ENCODE measurements at places on chromosomes 12 and 14.
A peak's percentile ranks its signal among the peaks of the same experiment; 100 is the strongest.

GRCh38 chr12:51082561-51083125 is 753 bp downstream of the CSRNP2 start:
- DNase-seq: peak; percentile 17

DNA sequence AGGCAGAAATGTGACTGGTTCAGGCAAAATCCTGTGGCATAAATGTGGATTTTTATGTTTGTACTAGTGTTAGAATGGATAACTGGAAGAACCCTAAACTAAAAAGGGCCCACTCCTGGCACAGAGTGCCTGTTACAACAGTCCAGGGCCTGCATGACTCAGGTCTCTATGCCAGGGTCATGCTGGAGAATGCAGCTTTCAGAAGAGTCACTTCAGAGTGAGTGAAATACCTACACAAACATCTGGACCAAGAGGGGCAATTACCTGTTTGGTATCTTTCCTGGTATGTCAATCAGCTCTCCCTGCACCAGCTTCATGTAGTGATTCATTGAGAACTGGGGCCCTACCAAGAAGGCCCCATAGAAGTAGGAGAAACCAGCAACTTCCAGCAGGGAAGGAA is 10.0 kb downstream of the EMG1 start:
- DNase-seq: no peak

- DNase-seq: no peak
Measured at GRCh38 chr12:58138424-58138823, 197.1 kb downstream of the ATP23 start.

DNA sequence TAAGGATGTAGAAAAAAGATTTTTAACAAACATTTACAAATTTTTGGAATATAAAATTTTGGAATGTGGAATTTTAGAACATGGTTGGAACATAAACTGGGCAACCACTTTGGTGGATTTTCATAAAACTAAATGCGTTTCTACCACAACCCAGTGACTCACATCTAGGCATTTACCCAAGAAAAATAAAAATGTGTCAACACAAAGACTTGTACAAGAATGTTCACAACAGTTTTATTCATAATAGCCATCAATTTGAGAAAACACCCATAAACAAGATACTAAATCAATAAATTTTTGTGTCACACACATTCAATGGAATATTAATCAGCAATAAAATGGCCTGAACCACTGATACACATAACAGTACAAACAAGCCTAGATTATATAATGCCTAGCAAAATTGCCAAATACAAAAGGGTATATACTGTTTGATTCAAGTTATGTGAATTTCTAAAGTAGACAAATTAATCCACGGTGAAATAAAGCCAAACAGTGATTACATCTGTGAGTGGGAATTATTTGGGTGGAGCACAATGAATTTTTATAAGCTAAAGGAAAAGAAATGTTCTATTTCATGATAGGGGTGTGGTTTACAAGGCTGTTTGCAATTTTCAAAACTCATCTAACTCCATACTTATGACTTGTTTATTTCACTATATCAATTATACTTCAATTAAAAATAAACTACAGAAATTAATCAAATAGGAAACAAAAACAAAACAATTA is 415.2 kb upstream of the OR4E1 start:
- no peak for DNase-seq

DNA sequence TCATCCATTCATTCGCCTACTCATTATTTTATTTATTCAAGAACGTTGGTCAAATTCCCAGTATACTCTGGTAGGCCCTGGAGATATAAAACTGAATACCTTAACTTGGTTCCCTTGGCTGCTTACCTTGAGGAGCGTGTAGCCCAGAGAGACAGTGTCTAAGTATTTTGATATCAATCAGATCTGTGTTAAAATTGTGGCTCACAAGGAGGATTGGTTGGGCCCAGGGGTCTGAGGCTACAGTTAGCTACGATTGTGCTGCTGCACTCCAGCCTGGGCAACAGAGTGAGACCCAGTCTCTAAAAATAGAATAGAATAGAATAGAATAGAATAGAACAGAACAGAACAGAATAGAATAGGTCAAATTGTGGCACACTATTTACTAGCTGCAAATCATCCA is 438.4 kb downstream of the ADAMTS20 start:
- DNase-seq: no peak

GRCh38 chr12:106907411-106907810 is 48.3 kb upstream of the TMEM263 start:
- DNase-seq: no peak

DNA sequence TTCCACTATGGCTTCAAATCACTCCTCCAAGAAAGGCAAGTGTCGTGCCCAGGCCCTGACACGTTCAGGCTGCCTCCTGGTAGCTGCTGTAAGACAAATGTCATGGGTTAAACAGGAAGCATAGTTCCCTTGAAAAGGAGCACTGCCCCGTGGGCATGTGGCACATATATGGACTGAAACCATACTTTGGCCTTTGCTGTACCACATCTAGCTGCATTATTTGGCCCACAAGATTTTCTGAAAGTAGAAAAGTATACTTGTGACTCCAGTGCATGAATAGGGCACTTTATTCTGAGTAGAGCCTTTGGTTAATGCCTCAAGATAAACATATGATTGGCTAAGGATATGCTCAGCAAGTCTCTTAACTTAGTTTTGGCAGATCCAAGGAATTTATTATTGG is 218.7 kb upstream of the EGLN3 start:
- DNase-seq: no peak

DNA sequence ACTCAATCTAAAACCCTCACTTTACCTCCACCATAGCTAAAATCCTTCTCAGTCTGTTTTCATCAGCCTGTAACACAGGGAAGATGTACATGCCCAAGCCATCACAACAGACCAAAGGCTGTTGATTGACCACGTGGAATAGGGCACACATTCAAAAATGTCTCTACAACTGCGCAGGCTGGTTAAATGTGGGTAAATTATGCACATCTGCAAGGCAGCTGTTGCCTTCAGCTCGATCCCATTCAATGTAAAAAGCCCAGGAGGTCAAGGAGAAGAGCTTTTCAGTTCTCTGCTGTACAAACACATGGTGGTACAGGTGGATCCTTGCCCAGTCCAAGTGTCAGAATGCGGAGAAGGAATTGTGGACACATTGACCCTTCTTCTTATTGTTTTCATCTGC is 354.0 kb downstream of the FLRT2 start:
- DNase-seq: no peak

DNA sequence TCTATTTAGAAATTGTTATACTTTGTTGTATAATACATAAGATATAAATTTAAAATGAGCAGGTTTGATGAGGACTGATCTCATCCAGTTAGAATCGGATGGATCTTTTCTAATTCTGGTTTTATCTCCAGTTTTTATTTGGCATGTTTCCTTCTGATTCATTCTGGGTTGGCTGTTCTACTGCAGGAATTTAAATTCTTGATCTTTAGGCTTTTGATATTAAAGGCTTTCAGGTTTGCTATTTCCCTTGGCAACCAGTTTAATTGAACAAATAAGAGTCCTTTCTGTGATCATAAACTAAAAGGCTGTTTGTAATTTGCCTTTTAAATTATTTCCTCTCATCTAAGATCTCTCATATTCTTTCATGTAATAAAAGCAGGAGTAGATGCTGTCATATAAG is 83.4 kb downstream of the PDE6H start:
- DNase-seq: no peak

GRCh38 chr14:21647380-21647779 is 6.3 kb upstream of the OR4E2 start:
- DNase-seq: no peak

- DNase-seq: no peak
Measured at GRCh38 chr12:101968770-101969169, 91.4 kb downstream of the DRAM1 start.

- DNase-seq: no peak
Measured at GRCh38 chr14:31026077-31026449, at the start of gene STRN3. STRN3 (minus strand) TSS chr14:31026379; CDS start chr14:31026185, 194 bp downstream.

GRCh38 chr14:31389946-31390345 is 30.4 kb downstream of the HEATR5A start:
- no peak for DNase-seq

DNA sequence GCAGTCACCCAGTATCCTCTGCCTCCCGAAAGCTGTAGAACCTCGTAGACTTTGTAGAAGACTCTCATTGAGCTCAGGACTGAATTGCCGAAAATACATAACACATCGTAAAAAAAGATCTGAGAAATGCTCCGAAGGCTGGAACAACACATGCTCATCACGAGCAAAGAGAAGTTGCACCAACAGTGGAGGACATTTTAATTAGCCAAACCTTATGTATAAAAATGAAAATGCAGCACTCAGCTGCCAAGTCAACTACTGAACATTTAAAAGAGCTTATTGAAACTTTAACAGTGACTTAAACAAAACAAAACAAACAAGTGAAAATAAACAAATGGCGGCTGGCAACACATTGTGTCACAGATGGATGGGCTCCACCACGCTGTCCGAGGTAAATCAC is 519.9 kb downstream of the TMEM132D start:
- DNase-seq: no peak

DNA sequence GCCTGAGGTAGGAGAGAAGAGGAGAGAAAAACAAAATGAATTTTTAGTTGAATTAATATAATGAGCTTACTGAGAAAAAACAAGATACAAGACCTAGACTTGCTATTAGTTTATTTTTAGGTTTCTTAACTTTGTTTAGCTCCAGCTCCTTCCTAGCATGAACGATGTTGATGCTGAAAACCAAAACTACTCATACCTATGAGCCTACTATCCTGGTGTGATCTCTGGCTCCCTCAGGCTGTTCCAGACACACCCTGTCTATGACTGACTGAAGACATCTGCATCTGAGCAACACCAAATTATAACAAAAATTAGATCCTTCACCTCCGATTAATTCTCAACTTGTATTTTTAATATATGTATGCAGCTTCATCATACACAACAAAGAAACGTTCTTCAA is 190.4 kb downstream of the SLC5A8 start:
- DNase-seq: no peak

DNA sequence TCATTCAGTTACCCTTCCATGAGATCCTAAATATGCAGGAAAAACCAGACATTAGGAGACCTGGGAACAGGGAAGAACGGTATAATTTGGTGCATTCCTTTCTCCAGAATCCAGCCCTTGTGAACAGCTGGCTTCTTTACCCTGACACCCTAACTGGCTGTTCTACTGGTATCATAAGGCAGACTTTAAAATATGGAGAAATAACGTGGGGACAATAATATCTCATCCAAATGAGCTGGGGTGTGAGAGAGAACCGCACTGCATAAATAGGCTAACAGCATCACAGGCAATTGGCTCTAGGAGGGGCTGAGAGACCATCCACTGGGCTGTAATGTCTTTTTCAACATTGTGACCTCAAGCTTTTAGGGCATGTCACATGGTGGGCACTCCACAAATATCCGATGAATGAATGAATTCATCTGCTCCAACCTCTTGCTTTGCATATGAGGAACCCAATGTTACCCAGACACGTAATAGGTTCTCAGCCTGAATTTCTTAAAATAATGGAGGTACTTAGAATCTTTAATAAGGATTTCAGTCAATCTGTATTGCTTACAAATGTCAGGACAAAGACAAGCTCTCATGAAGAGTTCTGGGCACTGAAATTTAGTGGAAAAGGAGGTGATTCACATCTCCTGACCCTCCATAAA is 157.9 kb downstream of the SAMD4A start:
- no peak for DNase-seq

DNA sequence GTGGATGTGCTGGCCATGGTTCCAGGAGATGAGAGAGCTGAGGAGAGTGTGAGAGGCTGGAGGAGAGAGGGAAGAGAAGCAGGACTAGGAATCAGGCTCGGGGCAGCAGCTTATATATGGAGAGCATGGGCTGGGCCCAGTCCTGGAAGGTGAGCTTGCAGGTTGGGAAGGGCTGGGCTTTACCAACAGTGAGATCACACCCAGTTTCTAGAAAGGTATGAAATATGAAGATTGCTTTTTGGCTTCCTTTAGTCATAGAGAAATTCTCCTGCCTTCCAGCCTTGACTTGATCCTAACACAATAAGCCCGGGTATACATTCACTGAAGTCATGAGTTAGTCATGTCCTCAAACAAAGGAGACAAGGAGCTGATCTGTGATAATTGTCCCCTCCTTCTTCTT is at the start of gene KRT6A:
KRT6A (minus strand) TSS at position 86 of the 400 bp plus-strand sequence; CDS start at position 17, 69 bp downstream.
- DNase-seq: no peak

GRCh38 chr12:89674326-89674942 is 34.2 kb downstream of the ATP2B1 start:
- DNase-seq: no peak

- no peak for DNase-seq
Measured at GRCh38 chr12:111441107-111441928, 35.6 kb downstream of the SH2B3 start.

DNA sequence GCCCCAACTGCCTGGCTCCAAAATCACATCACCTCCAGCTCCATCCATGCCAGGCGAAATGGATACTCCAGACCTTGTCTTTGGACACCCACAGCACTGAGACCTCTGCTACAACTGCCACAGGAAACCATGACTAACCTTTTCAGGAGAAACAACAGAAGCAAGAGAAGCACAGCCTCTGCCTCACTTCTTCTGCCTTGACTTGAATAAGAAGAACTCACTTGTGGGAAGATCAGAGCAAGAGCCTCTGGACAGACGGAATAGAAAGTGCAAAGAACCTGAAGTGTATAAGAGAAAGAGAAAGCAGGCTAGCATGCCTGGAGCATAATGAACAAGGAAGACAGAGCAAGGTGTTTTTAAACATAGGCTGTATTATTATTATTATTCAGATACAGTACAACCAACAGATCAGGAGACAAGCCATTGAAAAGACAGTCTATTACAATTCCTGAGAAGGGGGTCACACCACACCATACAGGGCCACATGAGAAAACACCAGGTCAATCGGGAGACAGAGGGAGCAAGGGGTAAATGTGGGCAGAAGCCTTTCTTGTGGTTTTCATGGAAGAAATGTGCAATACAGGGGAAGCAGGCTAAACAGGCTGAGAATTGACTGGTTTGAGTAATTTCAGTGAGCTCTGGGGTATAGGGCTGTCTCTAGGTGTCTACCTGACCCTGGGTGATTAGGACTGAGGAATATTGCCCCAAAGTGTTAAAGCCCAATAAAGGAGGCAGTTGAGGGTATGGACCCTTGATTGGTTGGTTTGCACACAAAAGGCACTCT is 7.4 kb upstream of the OR10P1 start:
- DNase-seq: peak; percentile 64

GRCh38 chr12:21939435-21939834 is 1.8 kb downstream of the ABCC9 start:
- DNase-seq: no peak

DNA sequence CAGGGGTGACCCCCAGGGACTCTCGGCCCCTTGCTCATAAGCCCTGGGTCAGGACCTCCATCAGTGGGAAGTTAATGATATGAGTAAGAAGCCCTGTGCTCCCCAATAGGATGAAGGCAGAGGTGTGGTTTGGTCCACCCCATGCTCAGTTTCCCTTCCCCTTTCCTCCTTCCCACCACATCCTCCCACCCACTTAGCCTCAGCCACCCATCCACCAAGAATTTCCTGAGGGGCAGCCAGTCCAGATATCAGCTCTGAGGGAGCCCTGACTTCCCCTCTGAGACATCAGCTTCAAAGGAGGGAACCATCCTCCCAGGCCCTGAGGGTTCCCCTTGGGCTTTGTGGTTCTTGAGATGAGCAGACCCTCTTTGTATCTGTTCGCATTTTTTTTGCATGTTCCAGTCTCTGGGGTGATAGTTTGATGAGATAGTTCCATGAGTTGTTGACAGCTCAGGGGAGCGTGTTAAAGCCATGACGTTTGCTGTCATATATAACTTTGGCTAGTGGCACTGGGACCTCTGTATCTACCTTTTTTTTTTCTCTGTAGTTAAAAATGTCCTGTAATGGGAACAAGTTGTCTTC is 71.2 kb downstream of the LGMN start:
- peak; percentile 98 for DNase-seq

GRCh38 chr14:104993808-104994591 is 8.4 kb downstream of the CLBA1 start:
- DNase-seq: peak; percentile 21

- DNase-seq: no peak
Measured at GRCh38 chr12:2672863-2673262, 121.9 kb upstream of the FKBP4 start.
